ENCODE measurements at places on chromosomes 6 and 20.

DNA sequence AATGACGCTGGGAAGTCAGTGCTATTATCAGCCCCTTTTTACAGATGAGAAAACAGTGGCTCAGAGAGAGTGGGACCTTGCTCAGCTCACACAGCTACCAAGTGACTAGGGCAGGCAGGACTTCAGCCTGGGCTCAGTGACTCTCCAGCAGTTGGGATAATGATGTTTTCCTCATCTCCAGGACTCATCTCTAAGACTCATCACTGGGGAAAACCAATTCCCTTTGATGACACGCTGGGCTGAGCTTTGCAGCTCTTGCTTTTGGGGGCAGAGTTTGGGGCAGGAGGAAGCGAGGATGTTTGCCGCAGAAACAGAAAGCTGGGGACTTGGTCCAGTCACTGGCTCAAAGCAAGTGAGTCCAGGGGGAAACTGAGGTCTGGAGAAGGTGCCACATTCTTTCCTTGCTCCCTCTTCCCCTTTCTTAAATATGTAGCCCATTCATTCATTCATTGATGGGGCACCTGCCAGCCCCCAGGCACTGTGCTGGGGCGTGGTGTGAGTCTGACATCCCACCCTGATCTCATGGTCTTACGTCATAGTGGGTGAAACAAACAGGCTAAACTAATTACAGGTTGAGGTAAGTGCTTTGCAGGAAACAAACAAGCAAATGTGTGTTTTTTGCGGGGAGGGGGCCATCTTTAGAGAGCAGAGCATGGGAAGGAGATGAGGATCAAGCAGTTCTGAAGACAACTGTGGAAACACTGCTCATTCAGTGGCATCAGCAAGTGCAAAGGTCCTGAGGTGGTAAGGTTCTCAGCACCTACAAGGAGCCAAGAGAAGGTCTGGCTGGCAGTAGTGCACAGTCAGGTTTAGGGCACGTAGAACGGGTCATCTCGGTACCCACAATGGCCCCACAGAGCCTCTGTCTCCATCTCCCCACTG lies 74.4 kb upstream of the PMEPA1 start:
- DNase-seq, result no peak

DNA sequence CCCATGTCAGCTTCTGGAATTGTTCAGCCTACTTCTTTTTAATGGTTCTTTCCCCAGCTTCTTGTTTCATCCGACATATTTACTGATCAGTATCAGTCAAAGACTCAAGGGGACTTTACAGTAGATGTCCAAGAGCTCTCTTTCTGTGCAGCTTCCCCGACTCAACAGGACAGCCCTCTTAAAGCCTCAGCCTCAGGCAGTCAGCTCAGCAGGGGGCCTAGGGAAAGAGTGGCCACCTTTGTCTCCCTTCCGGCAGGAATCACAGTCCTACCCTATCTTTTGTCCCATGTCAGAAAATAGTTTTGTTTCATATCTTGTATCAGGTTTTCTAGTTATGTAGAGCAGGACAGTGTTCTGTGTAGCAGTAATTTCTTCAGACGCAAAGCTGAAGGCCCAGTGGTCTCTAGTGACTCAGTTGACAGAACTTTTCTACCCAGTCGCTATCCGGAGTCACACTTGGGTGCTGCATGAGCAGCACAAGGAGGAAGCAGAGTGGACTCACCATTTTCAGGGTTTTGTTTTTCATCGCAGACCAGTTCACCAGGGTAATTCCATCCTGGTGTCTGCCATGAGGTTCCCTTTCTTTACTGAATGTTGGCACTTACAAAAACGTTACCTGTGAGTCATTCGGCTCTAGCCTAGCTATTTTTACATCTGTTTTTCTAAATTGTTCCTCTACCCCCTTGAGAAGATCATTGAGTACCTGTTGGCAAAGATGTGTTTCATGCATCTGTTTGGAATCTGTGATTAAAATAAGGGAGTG lies 47.7 kb downstream of the SPATA2 start:
- no peak for DNase-seq

DNA sequence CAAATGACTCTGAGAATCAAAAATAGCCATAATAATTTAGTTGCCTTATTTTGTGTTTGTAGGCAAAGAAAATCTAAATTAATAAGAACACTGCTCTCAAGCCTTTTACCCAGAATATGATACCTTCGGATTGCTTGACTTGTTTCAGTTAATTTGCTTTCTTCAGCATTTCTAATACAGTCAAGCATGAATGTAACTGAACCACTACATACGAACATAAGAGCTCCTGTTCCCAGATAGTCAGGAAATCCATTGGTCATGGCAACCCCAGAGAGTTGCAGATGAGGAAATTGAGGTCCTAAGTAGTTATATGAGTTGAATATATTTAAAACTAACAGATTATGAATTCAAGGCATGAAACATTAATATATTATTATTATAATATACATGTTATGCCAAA lies 2.9 kb downstream of the FRK start:
- no peak for DNase-seq

GRCh38 chr6:5514353-5514752 lies 253.0 kb downstream of the FARS2 start:
- no peak for DNase-seq

- no peak for DNase-seq
Observed at GRCh38 chr6:160203076-160203475, 55.5 kb downstream of the SLC22A2 start.

DNA sequence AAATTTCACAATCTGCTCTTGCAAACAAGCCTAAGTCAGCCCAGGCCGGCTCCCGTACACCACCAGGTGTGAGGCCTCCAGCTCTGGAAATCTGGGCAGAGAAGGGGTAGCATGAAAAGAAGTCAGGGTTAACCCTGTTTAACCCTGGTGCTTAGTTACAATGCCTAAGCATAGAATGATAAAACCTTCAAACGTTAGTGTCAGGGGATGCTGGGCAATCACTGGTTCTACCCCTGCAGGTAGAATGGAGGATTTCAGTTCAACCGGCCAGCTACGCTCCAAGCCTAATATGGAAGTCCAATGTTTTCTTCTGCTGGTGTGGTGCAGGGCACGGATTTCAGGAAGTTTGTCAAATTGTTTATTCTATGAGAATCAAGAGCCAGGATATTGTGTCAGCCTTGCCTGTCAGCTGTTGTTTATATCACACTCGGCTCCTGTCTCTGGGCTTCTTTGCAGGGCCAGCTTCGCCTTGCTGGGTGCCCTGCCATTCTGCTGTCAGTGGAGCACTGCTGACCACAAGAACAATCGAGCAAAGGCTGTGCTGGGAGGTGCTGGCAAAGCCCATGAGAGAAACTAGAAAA lies 20.2 kb upstream of the CD93 start:
- no peak for DNase-seq

DNA sequence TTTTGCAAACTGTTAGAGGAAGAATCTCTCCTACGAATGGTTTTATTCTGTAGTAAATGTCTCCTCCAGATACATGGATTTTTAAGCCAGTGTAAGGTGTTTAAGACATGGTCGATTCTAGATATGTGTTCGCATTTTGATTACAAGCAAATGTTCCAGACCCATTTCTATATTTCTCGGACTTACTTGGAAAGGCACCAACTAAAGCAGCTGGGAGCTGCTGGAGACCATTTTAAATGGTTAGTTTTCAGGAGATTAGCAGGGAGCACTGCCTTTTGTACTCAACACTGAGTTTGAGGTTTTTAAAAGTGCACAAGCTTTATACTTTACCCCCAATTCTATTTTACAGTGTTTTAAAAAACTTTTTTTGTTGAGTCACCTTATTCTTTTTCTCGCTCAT lies 857.0 kb downstream of the KIF16B start:
- no peak for DNase-seq

DNA sequence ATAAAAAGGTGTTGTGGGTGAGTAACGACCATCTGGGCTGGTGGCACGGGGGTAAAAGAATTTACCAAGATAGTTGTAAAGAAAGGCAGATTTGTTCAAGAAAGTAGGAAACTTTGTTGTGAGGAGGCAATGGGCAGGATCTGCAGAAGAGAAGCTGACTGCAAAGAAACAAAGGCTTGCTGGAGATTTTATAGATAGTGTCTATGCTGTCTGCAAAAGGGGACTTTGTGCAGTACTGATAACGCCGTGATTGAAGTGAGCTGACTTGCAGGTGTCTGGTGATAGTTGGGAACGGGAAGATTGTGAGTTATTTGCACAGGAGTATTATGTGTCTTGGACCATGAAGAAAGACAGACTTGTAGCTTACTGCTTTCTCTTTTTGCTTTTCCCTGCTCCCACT lies 36.8 kb upstream of the GSTA3 start:
- no peak for DNase-seq

- no peak for DNase-seq
Observed at GRCh38 chr20:22584522-22584921, at the start of gene FOXA2. FOXA2 (minus strand) TSS chr20:22584572; CDS start chr20:22584278, 294 bp downstream.

- no peak for DNase-seq
Observed at GRCh38 chr6:74250161-74250818, 554.3 kb downstream of the CD109 start.

- DNase-seq, result no peak
Observed at GRCh38 chr6:166221040-166221439, 53.4 kb upstream of the TBXT start.

DNA sequence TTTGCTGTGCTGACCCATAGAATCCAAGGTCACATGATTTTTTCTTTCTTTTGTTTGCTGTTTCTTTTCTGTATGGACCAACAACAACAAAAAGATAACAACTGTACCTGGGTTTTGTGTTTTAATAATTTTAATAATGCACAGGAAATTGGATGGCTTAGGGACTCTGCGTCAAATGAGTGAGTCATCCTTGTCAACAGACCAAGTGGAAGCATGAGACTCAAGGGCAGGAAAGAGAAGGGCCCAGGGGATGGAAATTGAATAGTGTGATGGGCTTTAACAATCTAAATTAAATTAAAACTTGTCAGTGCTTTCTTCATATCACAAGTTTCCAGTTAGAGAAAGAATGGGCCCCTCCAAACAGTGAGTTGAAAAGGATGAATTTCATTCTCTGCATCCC lies 413.0 kb downstream of the PREX1 start:
- no peak for DNase-seq

- DNase-seq, result no peak
Observed at GRCh38 chr6:31202259-31203166, 32.0 kb upstream of the POU5F1 start.

GRCh38 chr6:167244064-167244960 lies 46.8 kb upstream of the UNC93A start:
- DNase-seq, result no peak

DNA sequence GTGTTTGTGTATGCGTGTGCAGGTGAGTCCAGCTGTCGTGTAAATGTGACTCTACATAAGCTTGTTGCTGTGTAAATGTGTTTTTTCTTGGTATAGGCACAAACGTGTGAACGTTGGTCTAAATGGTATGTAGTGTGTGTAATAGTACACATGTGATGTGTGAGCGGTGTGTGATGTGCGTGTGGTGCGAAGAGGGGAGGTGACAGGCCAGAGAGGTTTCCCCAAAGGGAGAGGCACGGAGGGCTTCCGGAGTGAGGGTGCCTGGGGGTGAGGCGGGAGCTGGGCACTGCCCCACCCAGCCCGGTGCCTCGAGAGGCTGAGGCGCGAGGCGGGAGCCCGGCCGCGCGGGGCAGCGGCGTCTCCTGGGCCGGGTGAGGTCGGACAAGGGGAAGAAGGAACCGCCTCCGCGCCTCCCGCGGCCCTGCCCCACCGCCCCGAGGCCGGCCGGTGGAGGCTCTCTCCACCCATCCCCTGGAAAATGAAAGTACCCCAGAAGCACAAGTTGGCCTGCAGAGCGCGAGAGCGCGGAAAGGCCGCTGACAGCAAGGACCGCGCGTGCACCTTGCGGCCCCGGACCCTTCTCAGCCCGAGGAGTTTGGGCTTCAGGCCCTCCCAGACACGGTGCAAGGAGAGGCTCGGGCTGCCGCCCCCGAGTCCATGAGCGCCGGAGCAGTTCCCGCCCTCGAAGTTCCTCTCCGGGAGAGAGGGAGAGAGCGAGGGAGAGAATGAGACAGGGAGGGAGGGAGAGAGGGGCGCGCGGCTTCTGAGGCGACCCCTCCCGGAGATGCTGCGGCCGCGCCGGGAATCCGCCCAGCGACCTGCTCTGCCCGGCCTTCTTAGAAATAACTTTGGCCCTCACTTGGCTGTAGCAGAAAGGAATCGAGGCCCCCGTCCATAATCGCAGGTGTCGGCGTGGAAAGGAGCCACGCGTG lies 43.2 kb upstream of the OSTM1 start:
- DNase-seq, result no peak

DNA sequence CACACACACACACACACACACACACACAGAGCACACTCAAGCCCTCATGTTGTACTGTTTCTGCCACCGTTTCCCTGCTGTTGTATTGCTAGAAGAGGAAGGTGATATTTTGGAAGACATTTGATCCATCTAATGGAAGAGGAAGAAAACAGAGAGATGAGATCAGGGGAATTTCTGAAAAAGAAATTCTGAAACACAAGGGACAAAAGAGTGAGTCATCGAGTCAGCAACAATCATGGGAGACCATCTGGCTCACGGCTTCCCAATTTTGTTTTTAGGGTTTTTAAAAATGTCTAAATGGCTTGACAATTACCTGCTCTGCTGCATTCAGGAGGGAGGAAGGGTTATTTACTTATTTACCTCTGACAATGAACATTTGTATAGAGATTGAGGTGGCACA lies 22.0 kb downstream of the SOX4 start:
- DNase-seq, result no peak

- no peak for DNase-seq
Observed at GRCh38 chr20:834151-834746, 734 bp downstream of the FAM110A start.

GRCh38 chr20:46990017-46990595 lies 95.5 kb downstream of the EYA2 start:
- no peak for DNase-seq

GRCh38 chr6:168905451-168906090 lies 348.1 kb downstream of the THBS2 start:
- no peak for DNase-seq

DNA sequence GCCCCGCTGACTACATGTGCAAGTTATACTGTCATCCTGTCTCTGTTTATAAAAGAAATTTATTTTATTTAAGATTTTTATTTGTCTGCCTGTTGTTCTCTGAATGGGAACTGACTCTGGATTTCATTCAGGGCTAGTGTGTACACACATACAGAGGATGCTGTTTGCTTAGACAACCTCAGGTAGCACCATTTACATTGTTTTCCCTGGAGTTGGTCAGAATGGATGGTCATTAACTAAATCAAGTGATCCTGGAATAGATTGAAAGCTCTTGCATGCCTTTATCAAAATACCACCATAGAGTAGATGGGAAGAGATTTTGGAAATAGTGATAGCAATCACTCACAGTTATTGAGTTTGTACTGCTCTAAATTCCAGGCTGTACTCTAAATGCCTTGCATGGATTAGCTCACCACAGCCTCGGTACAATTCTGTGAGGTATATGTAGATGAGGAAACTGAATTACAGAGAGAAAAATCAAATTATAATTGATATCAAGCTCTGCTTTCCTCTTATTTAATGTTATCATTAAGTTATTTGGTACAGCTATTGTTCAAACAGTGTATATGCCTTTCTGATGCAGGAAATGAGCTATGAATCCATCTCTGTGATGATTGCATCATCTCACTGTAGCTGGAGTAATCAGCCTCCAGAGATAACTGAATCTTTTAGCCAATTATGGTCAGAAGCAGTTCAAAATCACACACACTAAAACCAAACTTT lies 51.9 kb downstream of the RNF217 start:
- no peak for DNase-seq

GRCh38 chr6:83589076-83589475 lies 76.7 kb downstream of the PRSS35 start:
- DNase-seq, result no peak

GRCh38 chr6:34237316-34237721 lies 646 bp downstream of the HMGA1 start:
- no peak for DNase-seq

- DNase-seq, result no peak
Observed at GRCh38 chr6:99521633-99522151, 6.5 kb upstream of the USP45 start.

- no peak for DNase-seq
Observed at GRCh38 chr6:44680202-44680720, 292.8 kb downstream of the CDC5L start.
